ENCODE measurements at places on chromosomes 16 and 17.

- no peak for DNase-seq
- H3K4me1 ChIP-seq = no peaks in the 10 kb centered on the region
- no peaks in the 10 kb centered on the region for H3K27me3 ChIP-seq
Observed at GRCh38 chr16:84680165-84680842, 19.5 kb upstream of the USP10 start.

- no peak for DNase-seq
- no peak overlapping the region for H3K27ac ChIP-seq
- no peaks in the 10 kb centered on the region for H3K36me3 ChIP-seq
Observed at GRCh38 chr16:87706278-87707000, 59.3 kb downstream of the KLHDC4 start.

- H3K27ac ChIP-seq = no peak overlapping the region
- H3K4me1 ChIP-seq = peaks cover 10% of the 10 kb centered on the region
- peaks cover 8% of the 10 kb centered on the region for H3K36me3 ChIP-seq
- DNase-seq = no peak
- peaks cover 66% of the 10 kb centered on the region for H3K27me3 ChIP-seq
Observed at GRCh38 chr17:74351552-74352210, 10.0 kb downstream of the BTBD17 start.

GRCh38 chr17:5610956-5611355 is 26.6 kb upstream of the NLRP1 start:
- H3K27ac ChIP-seq = no peak overlapping the region
- H3K4me1 ChIP-seq = no peaks in the 10 kb centered on the region
- H3K36me3 ChIP-seq = no peaks in the 10 kb centered on the region
- DNase-seq = peak; percentile 19

- H3K4me3 ChIP-seq = no peak overlapping the region
- H3K27ac ChIP-seq = peak overlapping the region; percentile 5
- no peak for DNase-seq
- H3K4me1 ChIP-seq = peaks cover 96% of the 10 kb centered on the region
- peaks cover 3% of the 10 kb centered on the region for H3K36me3 ChIP-seq
- no peaks in the 10 kb centered on the region for H3K27me3 ChIP-seq
Observed at GRCh38 chr17:17091856-17092756, 49.8 kb downstream of the MPRIP start.

DNA sequence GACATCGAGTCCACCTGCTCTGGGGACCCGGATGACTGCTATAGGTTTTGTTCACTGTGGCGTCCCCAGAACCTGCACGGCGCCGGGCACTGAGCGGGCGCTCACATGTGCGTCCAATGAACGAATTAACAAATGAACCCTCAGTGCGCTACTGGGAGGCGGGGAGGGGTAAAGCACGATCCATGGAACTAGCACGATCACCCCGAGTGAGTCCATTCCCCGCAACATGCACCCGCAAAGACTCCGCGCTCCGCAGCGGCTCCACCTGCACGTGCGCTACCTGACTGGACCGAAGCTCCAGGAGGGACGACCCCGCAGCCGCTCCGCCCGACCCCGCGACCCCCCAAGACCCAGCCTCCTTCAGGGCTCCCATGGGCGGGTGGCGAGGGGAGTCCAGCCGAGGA is 491 bp downstream of the TRAP1 start:
- H3K4me1 ChIP-seq = peaks cover 26% of the 10 kb centered on the region
- DNase-seq = no peak
- peak overlapping the region; percentile 86 for H3K4me3 ChIP-seq
- peak overlapping the region; percentile 90 for H3K27ac ChIP-seq
- no peaks in the 10 kb centered on the region for H3K36me3 ChIP-seq

- H3K27ac ChIP-seq = no peak overlapping the region
- H3K36me3 ChIP-seq = peaks cover 19% of the 10 kb centered on the region
- H3K4me1 ChIP-seq = peaks cover 11% of the 10 kb centered on the region
- H3K27me3 ChIP-seq = peaks cover 7% of the 10 kb centered on the region
Observed at GRCh38 chr16:89176147-89176690, 4.7 kb downstream of the CDH15 start.

DNA sequence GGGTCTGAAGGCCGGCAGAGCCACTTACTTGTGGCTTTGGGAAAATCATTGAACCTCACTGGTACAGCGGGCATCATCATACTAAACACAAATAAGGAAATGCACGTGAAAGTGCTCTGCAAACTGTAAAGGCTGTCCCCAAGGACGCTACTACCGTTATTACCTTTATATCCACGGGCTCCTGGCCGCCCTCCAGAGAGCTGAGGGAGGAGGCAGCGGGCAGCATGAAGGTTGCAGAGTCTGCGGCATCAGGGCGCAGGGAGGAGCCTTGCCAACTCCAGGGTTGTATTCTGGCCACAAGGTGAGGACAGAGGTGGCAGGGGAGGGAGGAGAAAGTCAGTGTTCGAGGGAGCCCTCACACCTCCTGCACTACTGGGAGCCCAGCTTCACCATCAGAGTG is 68.3 kb upstream of the GCSH start:
- no peak for DNase-seq
- H3K27ac ChIP-seq = no peak overlapping the region
- no peaks in the 10 kb centered on the region for H3K4me1 ChIP-seq
- no peak overlapping the region for H3K4me3 ChIP-seq
- H3K36me3 ChIP-seq = no peaks in the 10 kb centered on the region

GRCh38 chr17:81513372-81513752 is 763 bp upstream of the ACTG1 start:
- H3K4me3 ChIP-seq = peak overlapping the region; percentile 86
- H3K27me3 ChIP-seq = no peaks in the 10 kb centered on the region
- DNase-seq = peak; percentile 66
- H3K36me3 ChIP-seq = peaks cover 41% of the 10 kb centered on the region

DNA sequence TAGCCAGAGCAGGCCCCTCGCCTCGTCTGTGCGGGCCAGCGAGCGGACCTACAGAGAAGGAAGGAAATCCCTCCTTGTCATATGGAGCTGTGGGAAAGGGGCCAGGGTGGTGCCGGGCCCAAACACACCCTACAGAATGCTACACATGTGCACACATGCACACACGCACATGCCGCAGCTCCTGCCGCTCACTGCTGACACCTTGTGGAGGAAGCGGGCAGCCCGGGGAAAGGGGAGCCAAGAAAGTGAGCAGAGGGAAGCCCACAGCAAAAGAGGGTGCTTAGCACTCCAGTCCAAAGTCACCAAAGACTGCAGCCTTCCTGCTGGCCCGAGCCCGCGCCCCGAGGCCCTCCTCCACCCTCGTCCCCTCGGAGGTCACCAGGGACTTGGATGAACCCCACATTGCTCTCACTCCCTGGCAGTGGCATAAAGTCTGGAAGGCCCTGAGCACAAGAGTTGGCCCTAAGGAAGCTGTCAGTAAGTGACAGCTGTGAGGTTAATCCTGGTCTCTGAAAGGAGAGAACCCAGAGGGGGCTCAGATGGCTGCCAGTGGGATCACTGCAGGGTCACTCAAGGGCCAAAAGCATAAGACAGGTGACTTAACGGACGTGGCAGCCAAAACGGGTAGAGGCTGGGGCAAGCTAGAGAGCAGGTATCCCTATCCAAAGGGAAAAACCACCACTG is 68.2 kb downstream of the MYO18A start:
- no peak overlapping the region for H3K4me3 ChIP-seq
- H3K27me3 ChIP-seq = no peaks in the 10 kb centered on the region
- peak; percentile 43 for DNase-seq
- peaks cover 10% of the 10 kb centered on the region for H3K36me3 ChIP-seq

DNA sequence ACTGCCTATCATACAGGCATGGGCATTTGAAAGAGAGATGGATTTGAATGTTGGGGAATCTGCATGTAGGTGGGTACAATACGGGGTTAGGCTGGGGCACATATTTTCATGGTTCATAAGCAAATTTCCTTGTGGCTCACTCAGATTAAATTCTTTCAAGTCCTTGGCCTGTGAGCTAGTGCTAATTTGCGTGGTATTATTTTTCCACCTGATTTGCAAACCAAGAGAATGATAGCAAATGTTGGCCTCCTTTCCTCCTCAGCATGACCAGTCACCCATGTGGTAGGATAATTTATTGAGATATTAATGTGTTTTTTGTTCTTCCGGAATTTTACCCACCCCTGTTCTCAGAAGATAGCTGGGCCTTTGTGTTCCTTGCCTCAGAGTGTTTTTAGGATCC is 22.9 kb downstream of the FAM20A start:
- H3K4me3 ChIP-seq = no peak overlapping the region
- no peaks in the 10 kb centered on the region for H3K27me3 ChIP-seq
- H3K36me3 ChIP-seq = no peaks in the 10 kb centered on the region
- peaks cover 44% of the 10 kb centered on the region for H3K4me1 ChIP-seq

Measured in tibial nerve (tissue), 4 donors.